Activated T-helper 1 cell treated with anti-CD3 and anti-CD28 coated beads, Interleukin-12 subunit alpha, Interleukin-12 subunit beta, Interleukin-2, Interleukin-4 antibody, amounts not matched to agents 30 ng/mL and 10 ng/mL and 1 ng/mL, durations not matched to agents 14 hours and 24 hours and 36 hours (primary cell): ENCODE measurements at places on chromosomes 5 and 9. TPM values are rescaled to one million over a fixed set of nuclear protein-coding genes. Genes with fewer than 3 reads are reported as not detected.

DNA sequence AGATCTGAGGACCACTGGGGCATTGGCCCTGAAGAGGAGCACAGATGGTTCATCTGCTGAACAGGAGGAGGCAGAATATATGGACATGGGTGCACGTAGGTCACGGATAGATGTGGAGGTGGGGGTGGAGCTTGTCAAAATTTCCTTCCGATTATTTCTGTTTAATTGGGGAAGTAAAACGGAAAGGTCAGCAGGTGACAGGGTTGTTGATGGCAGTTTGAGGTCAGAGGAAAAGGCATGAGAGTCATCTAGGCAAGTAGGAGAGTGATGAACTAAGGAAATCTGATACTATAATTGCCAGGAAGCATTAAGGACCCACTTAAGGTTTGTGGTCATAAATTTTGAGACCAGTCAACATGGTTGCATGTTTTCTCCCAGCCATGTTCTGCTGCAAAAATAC, 8.4 kb upstream of the FAM81B start:
- H3K27me3 ChIP-seq, result peaks cover 6% of the 10 kb centered on the region
- H3K36me3 ChIP-seq, result no peaks in the 10 kb centered on the region
- DNase-seq, result no peak
- no peak overlapping the region for H3K4me3 ChIP-seq

Gene CD72
- total RNA-seq, result 8.3 and 9.6 TPM in 2 replicates

Gene LHX2
- total RNA-seq, result not detected in 2 replicates

DNA sequence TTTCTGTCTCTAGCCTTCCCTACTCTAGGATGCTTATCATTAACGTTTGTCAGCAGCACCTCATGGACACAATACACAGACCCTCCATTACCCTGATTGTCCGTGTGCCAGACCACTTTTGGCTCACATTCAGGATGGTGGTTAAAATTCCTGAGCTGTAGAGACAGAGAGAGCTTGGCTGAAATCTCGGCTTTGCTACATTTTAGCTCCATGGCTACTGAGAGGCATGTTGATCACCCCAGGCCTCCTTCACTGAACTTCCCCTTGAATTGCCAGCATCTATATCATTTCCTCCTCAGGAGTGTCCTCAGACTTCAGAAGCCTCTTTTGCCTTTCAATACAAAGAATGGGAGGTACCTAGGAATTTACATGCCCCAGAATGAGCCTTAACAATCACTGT, 104.7 kb upstream of the ISL1 start:
- H3K4me1 ChIP-seq, result no peaks in the 10 kb centered on the region
- no peaks in the 10 kb centered on the region for H3K27me3 ChIP-seq
- DNase-seq, result no peak

DNA sequence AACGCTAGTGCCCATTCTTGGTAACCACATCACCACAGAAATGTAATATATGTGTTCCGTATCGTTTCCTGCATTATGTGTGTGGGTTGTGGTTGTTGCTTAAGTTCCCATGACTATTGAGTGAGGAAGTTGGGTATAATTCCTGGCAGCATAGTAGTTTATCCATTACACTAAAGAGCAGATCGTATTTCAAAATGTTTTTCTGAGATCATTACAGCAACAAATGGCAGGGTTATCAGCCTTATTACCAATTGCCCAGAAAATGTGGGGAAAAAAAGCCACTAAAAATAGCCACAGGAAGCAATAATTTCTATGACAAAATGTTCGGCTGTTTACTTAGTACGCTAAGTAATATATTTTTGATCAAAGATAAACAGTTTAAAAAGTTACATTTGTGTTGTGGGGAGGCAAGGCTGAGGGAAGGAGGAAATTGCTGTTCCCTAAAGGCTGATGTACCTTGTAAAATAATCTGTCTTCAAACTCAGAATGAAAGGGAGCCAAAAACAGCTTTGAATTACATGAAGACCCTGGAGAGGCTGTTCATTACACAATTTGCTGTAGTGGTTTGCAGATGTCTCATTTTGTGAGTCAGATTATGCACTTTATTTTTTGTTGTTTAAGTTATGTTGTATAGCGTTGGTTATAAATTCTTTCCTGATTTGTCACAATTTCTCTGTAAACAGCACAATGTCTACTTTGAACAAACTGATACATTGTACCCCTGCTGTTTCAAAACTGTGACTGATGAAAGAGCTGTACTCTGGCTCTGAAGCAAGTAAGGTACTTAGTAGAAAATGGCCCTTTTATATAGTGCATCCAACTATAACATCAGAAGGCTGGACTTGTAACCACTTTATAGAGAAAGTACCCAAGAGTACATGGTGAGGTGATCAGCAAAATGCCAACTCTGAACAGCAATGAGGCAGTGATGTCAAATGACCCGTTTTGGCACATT, 1028.5 kb downstream of the NR2F1-AS1 start:
- H3K4me1 ChIP-seq, result no peaks in the 10 kb centered on the region
- no peak overlapping the region for H3K4me3 ChIP-seq
- no peak overlapping the region for H3K27ac ChIP-seq
- H3K27me3 ChIP-seq, result no peaks in the 10 kb centered on the region
- DNase-seq, result no peak

DNA sequence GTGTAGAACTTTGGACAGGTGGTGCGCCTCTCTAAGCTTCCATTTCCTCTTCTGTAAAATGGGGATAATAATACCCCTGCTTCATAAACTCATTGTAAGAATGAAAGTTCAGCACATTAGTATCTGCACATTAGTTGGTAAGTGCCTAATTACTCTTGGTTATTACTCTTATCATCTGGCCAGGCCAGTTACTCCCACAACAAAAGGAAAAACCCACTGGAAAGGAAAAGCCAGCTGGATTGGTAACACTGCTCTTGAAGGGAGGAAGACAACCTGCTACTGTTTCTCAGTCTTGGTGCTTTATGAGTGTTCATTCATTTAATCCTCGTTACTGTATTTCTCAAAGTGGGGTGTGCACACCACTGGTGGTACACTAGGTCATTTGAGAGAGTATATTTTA, 251.4 kb downstream of the ARHGAP26 start:
- no peak overlapping the region for H3K27ac ChIP-seq
- H3K27me3 ChIP-seq, result peaks cover 4% of the 10 kb centered on the region
- H3K4me3 ChIP-seq, result no peak overlapping the region
- peaks cover 80% of the 10 kb centered on the region for H3K4me1 ChIP-seq
- peaks cover 22% of the 10 kb centered on the region for H3K36me3 ChIP-seq

DNA sequence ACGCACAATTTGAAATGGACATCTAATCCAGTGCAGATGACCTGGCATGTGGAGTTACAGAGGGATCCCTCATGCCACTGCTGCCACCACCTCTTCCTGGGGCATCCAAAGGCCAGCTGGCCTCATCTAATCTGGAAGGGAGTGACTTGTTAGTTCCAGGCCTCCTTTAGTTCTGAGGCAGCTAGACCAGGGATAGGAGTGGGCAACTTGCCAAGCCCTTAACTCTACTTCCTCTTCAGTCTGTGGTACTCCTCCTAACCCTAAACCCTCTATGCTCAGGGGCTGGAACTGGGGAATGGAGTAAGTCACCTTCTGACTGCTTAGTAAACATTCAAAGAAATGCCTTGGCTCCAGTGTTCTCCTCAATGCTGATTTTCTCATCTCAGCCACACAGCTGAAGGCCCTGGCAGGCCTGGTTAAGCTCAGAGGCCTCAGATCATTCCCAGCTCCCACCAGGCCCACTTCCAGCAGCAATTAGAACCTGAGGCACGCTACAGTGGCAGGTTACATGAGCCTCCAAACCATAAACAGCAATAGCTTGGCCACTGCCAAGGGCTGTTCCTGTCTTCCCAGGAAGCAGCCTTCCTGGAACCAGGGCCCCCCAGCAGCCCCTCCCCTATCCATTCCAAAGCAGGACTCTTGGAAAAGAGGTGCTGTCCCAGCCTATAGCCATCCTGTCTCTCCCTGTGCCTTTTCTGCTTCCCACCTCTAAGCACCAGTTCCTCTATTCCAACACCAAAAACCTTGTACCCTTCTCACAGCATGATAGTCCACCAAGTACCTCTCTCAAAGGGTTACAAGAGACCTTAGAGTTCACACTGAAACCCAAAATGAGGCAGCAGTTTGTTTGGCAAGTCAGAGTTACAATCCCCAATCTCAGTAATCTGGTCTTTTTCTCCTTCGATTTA, 2.0 kb downstream of the EIF4EBP3 start:
- peak overlapping the region; percentile 51 for H3K4me3 ChIP-seq
- DNase-seq, result no peak
- H3K27me3 ChIP-seq, result no peaks in the 10 kb centered on the region
- H3K4me1 ChIP-seq, result peaks cover 66% of the 10 kb centered on the region

Gene TAF11L2
- not detected in 2 replicates for total RNA-seq

GRCh38 chr9:115637661-115638060, 515.9 kb upstream of the PAPPA start:
- no peak for DNase-seq
- no peaks in the 10 kb centered on the region for H3K27me3 ChIP-seq
- H3K4me1 ChIP-seq, result no peaks in the 10 kb centered on the region
- no peak overlapping the region for H3K27ac ChIP-seq

Gene GABRA6
- total RNA-seq, result not detected in 2 replicates

Gene ORM2
- not detected in 2 replicates for total RNA-seq

GRCh38 chr5:52799358-52799982, 11.8 kb downstream of the ITGA1 start:
- peak overlapping the region; percentile 88 for H3K27ac ChIP-seq
- H3K27me3 ChIP-seq, result peaks cover 3% of the 10 kb centered on the region

Gene CD74
- 440 and 444 TPM in 2 replicates for total RNA-seq

DNA sequence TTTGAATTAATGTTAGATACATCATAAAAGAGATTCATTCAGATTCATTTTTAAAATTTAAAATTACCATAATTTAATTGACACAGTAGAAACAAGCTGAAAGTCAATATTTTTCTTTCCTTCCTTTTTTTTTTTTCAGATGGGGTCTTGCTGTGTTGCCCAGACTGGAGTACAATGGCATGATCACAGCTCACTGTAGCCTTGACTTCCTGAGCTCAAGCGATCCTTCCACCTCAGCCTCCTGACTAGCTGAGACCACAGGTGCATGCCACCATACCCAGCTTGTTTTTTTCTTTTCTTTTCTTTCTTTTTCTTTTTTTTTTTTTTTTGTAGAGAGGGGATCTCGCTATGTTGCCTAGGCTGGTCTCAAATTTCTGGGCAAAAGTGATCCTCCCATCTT, 131.6 kb upstream of the TBCA start:
- H3K27ac ChIP-seq, result no peak overlapping the region
- peaks cover 11% of the 10 kb centered on the region for H3K27me3 ChIP-seq

Gene SLC45A2
- total RNA-seq, result 0.18 TPM in 1 of 2 replicates, not detected in the other

GRCh38 chr5:154371687-154372086, 74.1 kb upstream of the SAP30L start:
- no peak overlapping the region for H3K27ac ChIP-seq
- H3K4me3 ChIP-seq, result no peak overlapping the region
- peaks cover 15% of the 10 kb centered on the region for H3K36me3 ChIP-seq
- H3K27me3 ChIP-seq, result no peaks in the 10 kb centered on the region
- peaks cover 9% of the 10 kb centered on the region for H3K4me1 ChIP-seq
- no peak for DNase-seq

Gene ARAP3
- total RNA-seq, result 7.1 and 7.2 TPM in 2 replicates

DNA sequence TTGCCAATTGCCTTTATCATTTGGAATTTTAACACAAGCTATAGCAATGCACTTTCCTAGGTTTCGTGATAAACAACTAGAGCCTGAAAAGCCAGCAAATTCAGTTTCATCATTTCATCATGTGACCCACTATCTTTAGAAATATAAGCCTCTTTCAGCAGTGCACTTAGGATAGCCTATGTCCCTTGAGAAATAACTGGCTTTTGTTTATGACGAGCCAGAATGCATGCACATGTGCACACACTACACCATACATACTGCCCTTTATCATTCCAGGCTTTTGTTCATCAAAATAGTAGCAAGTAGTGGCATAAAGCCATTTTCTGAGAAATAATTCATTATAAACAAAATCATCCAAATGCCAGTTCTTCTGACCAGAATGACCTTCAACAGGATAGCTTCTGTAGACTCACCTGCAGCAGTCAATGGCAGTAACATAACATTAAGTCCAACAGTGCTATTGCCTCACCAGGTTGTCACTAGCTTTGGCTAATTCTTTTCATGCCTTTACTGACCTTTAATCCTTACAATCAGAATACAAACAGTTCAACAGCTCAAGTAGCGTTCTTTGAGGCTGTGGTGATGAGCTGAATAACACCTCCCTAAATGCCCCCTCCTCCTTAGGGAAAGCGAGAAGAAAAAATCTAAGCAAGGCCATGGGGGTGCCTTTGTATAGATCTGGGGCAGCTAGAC, 132.3 kb upstream of the SMARCA2 start:
- H3K27ac ChIP-seq, result no peak overlapping the region
- no peaks in the 10 kb centered on the region for H3K36me3 ChIP-seq
- H3K4me1 ChIP-seq, result no peaks in the 10 kb centered on the region
- H3K27me3 ChIP-seq, result peaks cover 2% of the 10 kb centered on the region

- no peak overlapping the region for H3K4me3 ChIP-seq
- DNase-seq, result no peak
- peaks cover 53% of the 10 kb centered on the region for H3K27me3 ChIP-seq
These were observed 379 bp upstream of the EGFLAM start for GRCh38 chr5:38258042-38258318.

- H3K27ac ChIP-seq, result no peak overlapping the region
- DNase-seq, result no peak
- H3K27me3 ChIP-seq, result peaks cover 23% of the 10 kb centered on the region
These were observed 70.1 kb upstream of the RAPGEF1 start for GRCh38 chr9:131809941-131810344.

GRCh38 chr5:58439094-58439644, 20.7 kb downstream of the PLK2 start:
- no peaks in the 10 kb centered on the region for H3K36me3 ChIP-seq
- no peak overlapping the region for H3K4me3 ChIP-seq
- no peaks in the 10 kb centered on the region for H3K4me1 ChIP-seq
- no peak overlapping the region for H3K27ac ChIP-seq
- DNase-seq, result no peak

GRCh38 chr5:154465169-154465568, 12.9 kb downstream of the HAND1 start:
- H3K4me1 ChIP-seq, result no peaks in the 10 kb centered on the region
- no peak overlapping the region for H3K4me3 ChIP-seq
- DNase-seq, result no peak

Gene IQGAP2
- total RNA-seq, result 43.5 and 45.4 TPM in 2 replicates

Gene RNF183
- not detected in 2 replicates for total RNA-seq

Gene PCDHGB2
- total RNA-seq, result 0.47 and 0.93 TPM in 2 replicates

DNA sequence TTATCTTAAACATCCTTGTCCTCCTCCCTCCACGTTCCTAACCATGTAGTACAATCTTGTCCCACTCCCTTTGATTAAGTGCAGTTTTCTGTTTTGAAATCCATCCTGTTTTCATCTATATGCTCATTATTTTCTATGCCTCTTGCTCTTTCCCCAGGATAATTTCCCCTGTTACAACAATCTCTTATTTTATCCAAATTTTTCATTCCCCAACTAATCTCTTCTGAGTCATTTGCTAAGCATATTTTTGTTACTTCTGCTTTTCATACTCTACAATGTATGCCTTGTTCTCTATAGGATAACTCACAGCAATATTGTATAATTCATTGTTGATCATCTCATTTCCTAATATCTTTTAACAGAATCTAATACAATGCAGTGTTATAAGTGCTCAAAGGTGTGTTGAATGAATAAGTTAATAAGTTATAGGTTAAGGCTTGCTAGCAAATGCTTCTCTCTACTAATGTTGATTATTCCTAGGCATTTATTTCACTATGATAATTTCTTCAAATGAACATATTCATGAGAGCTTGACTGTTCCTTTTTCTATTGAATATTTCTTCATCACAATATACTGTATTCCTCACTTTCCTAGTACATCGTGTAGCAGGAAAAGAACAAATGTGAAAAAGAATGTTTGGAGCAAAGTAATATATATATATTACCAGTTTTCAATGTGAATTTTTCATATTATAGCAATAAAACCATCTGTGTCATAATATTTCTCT, 1.5 kb downstream of the OMD start:
- no peak overlapping the region for H3K4me3 ChIP-seq
- no peaks in the 10 kb centered on the region for H3K27me3 ChIP-seq
- H3K4me1 ChIP-seq, result no peaks in the 10 kb centered on the region
- H3K36me3 ChIP-seq, result no peaks in the 10 kb centered on the region
